Upper lobe of right lung (tissue), 1 donor: ENCODE measurements at places on chromosomes 11 and 22.
A peak's percentile ranks its signal among the peaks of the same experiment; 100 is the strongest.

DNA sequence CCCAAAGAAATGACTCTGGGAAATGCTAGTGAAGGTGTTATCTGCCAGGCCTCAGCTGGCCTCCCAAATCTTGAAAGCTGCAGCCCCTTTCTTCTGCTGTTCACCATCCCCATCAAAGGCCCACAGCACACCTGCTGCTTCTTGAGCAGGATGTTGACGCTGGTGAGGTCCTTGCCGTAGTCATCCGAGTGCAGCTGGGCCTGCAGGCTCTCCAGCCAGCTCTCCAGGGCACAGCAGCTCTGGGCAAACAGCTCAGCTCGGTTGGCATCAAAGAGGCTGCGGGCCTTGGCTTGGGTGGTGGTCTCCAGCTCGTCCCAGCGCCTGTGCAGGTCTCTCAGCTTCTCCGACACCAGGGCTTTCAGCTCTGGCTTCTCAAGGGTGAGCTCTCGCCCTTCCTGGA is 18.5 kb upstream of the RBM4B start:
- no peak for DNase-seq
- H3K36me3 ChIP-seq: no peaks in the 10 kb centered on the region
- H3K4me3 ChIP-seq: no peak overlapping the region
- H3K27ac ChIP-seq: no peak overlapping the region
- no peaks in the 10 kb centered on the region for H3K27me3 ChIP-seq
- no peaks in the 10 kb centered on the region for H3K4me1 ChIP-seq

DNA sequence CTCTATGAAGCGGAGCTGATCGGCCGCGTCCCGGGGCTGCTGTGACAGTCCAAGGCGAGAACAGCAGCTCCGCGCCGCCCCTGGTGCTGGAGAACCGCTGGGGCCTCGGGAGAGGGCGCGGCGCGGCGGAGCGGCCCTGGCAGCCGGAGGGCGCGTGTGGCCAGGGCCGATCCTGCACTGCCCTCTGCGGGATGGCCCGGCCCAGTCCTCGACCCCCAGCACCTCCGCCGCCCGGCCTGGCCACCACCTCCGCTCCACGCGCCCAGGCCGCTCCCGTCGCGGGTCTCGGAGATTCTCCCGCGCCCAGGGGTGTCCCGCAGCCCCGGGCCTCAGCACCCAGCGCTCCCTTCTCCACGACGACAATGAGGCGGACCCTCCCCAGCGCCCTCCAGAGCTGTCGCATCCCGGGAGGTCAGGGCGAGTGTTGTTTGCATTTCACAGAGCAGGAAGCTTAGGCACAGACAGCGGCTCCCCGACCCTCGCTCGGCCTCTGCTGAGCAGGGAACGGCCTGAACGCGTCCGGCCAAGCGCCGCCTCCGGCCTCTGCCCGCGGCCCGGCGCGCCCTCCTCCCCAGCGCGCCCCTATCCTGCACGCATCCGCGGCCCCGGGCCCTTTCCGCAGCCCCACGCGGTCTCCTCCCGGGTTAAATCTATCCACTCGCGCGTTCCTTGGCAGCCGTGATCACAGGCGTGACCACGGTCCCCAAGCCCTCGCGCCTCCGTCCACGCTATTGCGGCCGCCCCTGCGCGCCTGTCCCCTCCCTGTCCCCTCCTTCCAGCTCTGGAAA is 109.7 kb downstream of the WNT7B start:
- peak; percentile 70 for DNase-seq
- H3K27me3 ChIP-seq: peaks cover 27% of the 10 kb centered on the region
- peak overlapping the region; percentile 14 for H3K4me3 ChIP-seq
- peaks cover 21% of the 10 kb centered on the region for H3K4me1 ChIP-seq

GRCh38 chr11:57513911-57514537 is 1.5 kb downstream of the SLC43A1 start:
- H3K27ac ChIP-seq: peak overlapping the region; percentile 65
- H3K36me3 ChIP-seq: no peaks in the 10 kb centered on the region
- H3K4me1 ChIP-seq: peaks cover 12% of the 10 kb centered on the region
- peak overlapping the region; percentile 97 for H3K4me3 ChIP-seq

DNA sequence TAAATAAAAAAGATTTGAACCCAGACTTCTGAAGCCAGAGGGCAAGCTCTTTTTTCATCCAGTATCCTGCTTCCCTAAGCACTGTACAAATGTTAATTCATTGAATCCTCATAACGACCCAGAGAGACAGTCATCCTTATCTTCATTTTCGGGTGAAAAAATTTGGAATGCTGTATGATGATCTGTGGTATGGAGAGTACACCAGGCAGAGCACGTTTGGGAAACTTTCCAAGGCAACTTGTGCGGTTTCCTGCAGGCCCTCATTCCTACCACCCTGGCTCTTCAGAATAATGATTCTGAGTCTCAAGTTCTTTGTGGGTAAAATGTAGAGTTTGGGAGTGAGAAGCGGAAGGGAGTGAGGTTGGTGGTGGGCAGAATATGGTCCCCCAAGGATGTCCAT is 177.9 kb upstream of the CADM1 start:
- H3K27ac ChIP-seq: no peak overlapping the region
- no peak overlapping the region for H3K4me3 ChIP-seq
- H3K4me1 ChIP-seq: no peaks in the 10 kb centered on the region
- no peaks in the 10 kb centered on the region for H3K27me3 ChIP-seq
- no peaks in the 10 kb centered on the region for H3K36me3 ChIP-seq

DNA sequence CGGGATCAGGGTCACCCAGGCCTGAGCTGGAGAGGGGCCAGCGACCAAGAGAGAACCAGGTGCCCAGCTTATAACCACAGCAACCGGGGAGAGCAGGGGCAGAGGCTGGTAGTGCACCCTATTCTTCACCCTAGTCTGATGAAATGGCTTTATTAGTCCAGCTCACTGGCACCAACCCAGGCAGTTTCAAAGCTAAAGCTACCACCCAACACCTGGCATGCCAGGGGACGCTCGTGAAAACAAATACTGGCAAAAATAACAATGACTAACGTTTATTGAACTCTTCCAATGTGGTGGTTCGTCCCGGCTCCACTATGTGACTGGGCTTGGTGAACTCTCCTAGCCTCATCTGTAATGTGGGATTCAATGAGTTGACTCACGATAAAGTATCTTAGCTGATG is 30.6 kb downstream of the SCGB1A1 start:
- H3K36me3 ChIP-seq: no peaks in the 10 kb centered on the region
- H3K4me3 ChIP-seq: no peak overlapping the region
- DNase-seq: no peak
- H3K27ac ChIP-seq: no peak overlapping the region

GRCh38 chr22:31337178-31337577 is 9.0 kb downstream of the PATZ1 start:
- DNase-seq: no peak
- H3K36me3 ChIP-seq: peaks cover 94% of the 10 kb centered on the region
- no peak overlapping the region for H3K27ac ChIP-seq
- no peaks in the 10 kb centered on the region for H3K27me3 ChIP-seq

DNA sequence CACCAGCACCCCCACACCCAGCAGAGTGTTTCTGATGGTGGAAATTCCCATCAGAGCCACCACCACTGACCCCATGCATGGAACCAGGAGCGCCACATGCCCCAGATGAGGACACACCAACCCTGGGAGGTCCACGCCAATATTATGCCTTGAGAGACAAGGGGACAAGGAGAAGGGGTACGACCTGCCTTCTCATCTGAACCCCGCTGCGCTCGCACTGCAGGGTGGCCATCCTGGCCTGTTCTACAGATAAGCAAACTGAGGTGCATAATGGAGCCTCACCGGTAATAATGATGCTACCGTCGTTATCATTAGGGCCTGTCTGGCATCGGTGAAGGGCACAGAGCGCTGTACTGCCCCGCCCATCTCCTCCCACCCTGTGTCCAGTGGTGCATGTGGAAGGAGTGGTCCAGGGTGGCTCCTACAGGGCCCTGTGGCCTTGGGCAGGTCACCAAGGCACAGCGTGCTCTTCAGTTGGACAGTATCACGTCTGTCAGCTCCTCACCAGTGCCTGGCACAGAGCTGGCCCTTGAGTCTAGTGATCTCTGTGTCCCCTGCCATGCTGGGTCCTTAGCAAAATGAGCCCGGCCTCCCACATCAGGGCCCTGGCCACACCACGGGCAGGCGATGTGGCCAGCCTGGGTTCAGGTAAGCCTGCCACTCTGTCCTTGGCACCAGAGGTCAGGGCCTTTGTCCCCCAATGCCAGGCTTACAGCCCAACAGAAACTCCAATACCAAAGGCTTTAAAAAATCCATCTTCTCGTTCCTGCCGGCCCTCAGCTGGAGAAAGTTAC is 92.2 kb downstream of the PHF21B start:
- no peak overlapping the region for H3K27ac ChIP-seq
- no peaks in the 10 kb centered on the region for H3K4me1 ChIP-seq
- no peaks in the 10 kb centered on the region for H3K27me3 ChIP-seq
- H3K36me3 ChIP-seq: no peaks in the 10 kb centered on the region
- peak; percentile 59 for DNase-seq
- no peak overlapping the region for H3K4me3 ChIP-seq

DNA sequence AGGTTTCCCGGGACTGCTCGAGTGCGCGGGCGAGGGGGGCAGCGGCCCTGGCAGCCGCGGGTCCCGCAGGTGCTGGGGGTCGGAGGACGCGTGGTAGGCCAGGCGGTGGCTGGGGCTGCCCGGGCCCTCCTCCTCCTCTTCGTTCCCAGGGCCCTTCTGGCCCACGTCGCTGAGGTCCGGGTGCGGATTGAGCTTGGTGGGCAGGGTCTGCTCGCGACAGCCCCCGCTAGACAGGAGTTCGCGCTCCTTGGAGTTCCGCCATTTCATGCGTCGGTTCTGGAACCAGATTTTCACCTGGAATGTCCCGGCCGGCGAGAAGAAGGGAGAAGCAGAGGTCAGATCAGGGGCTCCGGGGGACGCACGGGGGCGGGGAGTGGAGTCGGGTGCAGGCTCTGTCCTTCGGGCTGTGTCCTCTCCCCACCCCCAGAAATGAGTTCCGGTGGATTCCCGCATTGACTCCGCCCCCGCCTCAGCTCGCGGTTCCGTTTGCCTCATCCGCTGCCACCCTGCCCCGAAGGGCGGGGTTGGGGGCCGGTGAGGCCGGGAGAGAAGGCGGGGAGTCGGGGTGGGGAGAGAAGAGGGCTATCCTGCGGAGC is 3.9 kb downstream of the DBX1 start:
- peaks cover 9% of the 10 kb centered on the region for H3K4me1 ChIP-seq
- H3K4me3 ChIP-seq: peak overlapping the region; percentile 30
- H3K36me3 ChIP-seq: no peaks in the 10 kb centered on the region
- H3K27me3 ChIP-seq: peaks cover 82% of the 10 kb centered on the region
- H3K27ac ChIP-seq: no peak overlapping the region
- DNase-seq: no peak

DNA sequence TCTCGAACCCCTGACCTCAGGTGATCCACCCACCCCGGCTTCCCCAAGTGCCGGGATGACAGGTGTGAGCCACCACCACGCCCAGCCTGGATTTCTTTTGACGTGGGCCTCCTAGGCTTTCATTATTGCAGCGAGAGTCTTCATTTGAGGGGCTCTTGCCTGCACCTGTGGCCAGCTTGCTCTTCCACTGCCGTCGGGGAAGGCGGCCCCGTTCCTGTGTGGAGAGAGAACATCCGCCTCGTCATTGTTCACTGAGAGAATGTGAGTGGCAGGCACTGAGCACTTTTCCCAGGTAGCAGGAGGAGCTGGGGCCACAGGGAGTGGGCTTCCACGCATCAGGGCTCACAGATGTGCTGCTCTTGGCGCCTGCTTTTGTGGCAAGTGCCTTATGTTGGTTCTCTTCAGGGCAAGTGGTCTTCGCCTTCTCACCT is 365.0 kb downstream of the TBC1D22A start:
- H3K27ac ChIP-seq: no peak overlapping the region
- no peaks in the 10 kb centered on the region for H3K36me3 ChIP-seq
- H3K4me3 ChIP-seq: no peak overlapping the region
- no peaks in the 10 kb centered on the region for H3K4me1 ChIP-seq
- peak; percentile 38 for DNase-seq

GRCh38 chr11:120562806-120563425 is 51.4 kb downstream of the GRIK4 start:
- peaks cover 16% of the 10 kb centered on the region for H3K27me3 ChIP-seq
- H3K36me3 ChIP-seq: no peaks in the 10 kb centered on the region
- peaks cover 14% of the 10 kb centered on the region for H3K4me1 ChIP-seq

GRCh38 chr11:61841636-61842527 is 13.8 kb downstream of the FADS2 start:
- H3K27ac ChIP-seq: no peak overlapping the region
- no peaks in the 10 kb centered on the region for H3K4me1 ChIP-seq
- H3K27me3 ChIP-seq: no peaks in the 10 kb centered on the region

- H3K4me3 ChIP-seq: no peak overlapping the region
- H3K27ac ChIP-seq: no peak overlapping the region
- no peaks in the 10 kb centered on the region for H3K4me1 ChIP-seq
- H3K36me3 ChIP-seq: peaks cover 6% of the 10 kb centered on the region
- H3K27me3 ChIP-seq: no peaks in the 10 kb centered on the region
- DNase-seq: no peak
Observed at GRCh38 chr11:61343792-61344745, 11.0 kb downstream of the TKFC start.

DNA sequence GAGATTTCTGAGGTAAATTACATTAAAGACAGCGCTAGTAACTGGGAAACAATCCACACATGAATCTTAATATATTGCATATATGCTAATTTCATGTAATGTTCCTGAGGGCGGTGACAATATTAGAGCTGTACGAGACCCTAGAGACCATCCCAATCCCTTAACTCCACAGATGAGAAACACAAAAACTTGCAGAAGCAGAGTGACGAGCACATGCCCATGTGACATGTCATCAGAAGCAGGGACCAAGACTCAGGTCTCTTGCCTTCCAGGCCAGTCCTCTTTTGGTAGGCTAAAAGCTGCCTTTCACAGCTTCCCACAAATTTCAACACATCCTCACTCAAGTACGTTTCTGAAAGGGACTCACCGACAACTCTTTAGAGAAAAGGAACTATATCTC is 11.8 kb downstream of the MAPK1 start:
- H3K4me1 ChIP-seq: peaks cover 58% of the 10 kb centered on the region
- no peaks in the 10 kb centered on the region for H3K27me3 ChIP-seq
- DNase-seq: no peak
- no peaks in the 10 kb centered on the region for H3K36me3 ChIP-seq
- H3K4me3 ChIP-seq: no peak overlapping the region
- no peak overlapping the region for H3K27ac ChIP-seq

DNA sequence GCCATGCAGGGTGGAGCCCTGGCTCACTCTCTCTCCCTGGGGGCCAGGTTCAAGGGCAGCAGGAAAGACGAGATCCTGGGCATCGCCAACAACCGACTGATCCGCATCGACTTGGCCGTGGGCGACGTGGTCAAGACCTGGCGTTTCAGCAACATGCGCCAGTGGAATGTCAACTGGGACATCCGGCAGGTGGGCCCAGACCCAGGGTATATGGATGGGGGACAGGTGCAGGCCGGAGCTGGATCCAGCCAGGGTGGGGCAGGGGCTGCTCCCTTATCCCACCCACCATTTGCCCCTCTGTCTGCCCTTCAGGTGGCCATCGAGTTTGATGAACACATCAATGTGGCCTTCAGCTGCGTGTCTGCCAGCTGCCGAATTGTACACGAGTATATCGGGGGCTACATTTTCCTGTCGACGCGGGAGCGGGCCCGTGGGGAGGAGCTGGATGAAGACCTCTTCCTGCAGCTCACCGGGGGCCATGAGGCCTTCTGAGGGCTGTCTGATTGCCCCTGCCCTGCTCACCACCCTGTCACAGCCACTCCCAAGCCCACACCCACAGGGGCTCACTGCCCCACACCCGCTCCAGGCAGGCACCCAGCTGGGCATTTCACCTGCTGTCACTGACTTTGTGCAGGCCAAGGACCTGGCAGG is 2.9 kb downstream of the TRPT1 start:
- peaks cover 23% of the 10 kb centered on the region for H3K4me1 ChIP-seq
- H3K4me3 ChIP-seq: no peak overlapping the region
- H3K27ac ChIP-seq: no peak overlapping the region
- H3K36me3 ChIP-seq: peaks cover 45% of the 10 kb centered on the region
- DNase-seq: peak; percentile 63
